ENCODE measurements at places on chromosomes 12 and 14. TPM values are rescaled to one million over a fixed set of nuclear protein-coding genes. Genes with fewer than 3 reads are reported as not detected.

The ZCCHC8 gene
- total RNA-seq = 26.4 TPM

The ENTPD5 gene
- total RNA-seq = 6.7 TPM

The CDKN3 gene
- 84.0 TPM for total RNA-seq

The TMEM260 gene
- total RNA-seq = 3.8 TPM

The TDRD9 gene
- not detected for total RNA-seq

The ABHD12B gene
- total RNA-seq = not detected

The ATL1 gene
- 4.8 TPM for total RNA-seq

The ENDOU gene
- total RNA-seq = not detected

The PKP2 gene
- total RNA-seq = 2.1 TPM

The NELL2 gene
- total RNA-seq = not detected

The RAB2B gene
- 13.3 TPM for total RNA-seq

The RILPL2 gene
- total RNA-seq = 1.7 TPM

The SLC22A17 gene
- 6.1 TPM for total RNA-seq

The SCARB1 gene
- total RNA-seq = 112 TPM
